Smooth muscle cell of the brain vasculature (primary cell): ENCODE measurements at places on chromosomes 4 and X.

- DNase-seq: no peak
Observed at GRCh38 chr4:5930456-5930855, 37.6 kb upstream of the CRMP1 start.

GRCh38 chr4:173121076-173121561, 47.5 kb upstream of the GALNT7 start:
- DNase-seq: no peak

DNA sequence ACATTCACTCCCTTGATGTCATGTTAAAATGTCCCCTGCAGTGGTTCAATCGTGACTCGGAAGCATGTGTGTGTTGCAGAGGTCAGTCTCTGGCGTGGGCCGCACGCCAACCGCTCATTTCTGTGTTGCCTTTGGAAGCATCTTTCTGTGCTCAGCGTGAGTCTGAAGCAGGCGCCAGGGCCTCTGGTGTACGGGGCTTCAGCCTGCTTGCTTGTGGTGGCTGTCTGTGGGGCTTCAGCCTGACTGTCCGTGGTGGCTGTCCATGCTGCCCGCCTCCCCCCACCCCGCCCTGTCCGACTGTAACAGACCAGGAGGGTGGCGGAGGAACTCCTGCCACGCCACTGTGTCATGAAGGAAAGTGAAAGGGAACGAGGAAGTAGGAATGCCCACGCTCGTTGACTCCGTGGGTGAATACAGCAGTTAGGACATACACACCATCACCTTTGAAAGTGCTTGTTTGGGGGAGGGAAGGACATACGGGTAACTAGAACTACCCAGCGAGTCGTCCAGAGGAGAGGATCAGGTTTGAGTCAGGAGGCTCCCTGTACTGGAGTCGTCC, 14.7 kb upstream of the CLCN4 start:
- DNase-seq: no peak

- DNase-seq: no peak
Observed at GRCh38 chr4:47669946-47670345, 167.9 kb downstream of the CORIN start.

DNA sequence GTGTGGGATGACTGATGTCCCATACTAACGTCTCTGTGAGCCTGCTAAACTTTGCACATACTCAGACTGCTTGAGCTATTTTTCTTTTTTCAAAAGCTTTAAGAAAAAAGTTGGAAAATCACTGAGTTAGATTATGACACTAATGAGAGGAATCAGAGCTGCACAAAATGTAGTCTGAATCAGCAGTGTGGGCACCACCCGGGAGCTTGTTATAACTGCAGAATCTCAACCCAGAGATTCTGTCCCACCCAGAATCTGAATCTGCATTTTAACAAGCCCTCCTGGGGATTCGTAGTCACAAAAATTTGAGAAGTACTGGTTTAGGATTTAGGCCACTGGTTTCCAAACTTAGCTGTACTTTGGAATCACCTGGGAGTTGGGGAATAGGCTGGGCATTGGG, 102.1 kb upstream of the MID1IP1 start:
- DNase-seq: no peak

DNA sequence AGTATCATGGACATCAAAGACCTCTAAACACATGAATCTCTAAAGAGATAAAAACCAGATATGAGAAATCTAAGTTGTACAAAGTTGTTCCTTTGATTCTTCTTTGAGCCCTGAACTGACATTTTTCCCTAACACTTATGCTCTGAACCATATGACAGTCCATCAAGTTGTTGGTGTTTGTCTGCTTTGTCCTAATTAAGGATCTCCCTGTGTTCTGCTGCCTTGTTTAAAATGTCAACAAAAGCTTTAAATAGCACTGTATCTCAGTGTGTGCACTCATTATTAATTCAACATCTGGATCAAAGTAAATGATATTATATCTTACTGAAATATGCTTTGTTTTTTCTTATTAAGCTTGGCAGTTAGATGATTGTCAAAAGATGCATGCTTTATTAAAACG, 321.8 kb downstream of the MAPK10 start:
- DNase-seq: no peak

GRCh38 chrX:22533898-22534297, 261.2 kb downstream of the CBLL2 start:
- DNase-seq: no peak

DNA sequence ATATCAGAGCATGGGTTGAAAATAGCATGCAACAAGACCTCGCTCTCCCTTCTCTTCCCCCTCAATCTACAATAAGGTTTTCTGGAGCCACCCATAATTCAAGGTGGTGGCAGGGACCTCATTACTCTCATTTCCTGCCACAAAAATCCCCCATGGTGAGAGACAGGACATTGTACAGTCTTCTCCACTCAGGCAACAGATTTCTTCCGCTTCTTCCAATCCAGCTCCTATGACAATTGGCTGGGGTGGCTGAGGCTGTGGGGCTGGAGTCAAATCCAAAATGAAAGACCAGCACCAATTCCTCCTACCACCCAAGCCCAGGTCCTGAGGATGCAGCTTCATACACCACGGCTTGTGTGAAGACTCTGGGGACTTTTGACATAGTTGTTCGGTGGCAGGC, 40.3 kb upstream of the NKRF start:
- no peak for DNase-seq

- DNase-seq: no peak
Observed at GRCh38 chrX:135403374-135403773, 18.4 kb upstream of the SMIM10L2A start.

- no peak for DNase-seq
Observed at GRCh38 chr4:15034071-15034764, 31.9 kb downstream of the CPEB2 start.

GRCh38 chr4:5611750-5612149, 96.6 kb downstream of the EVC2 start:
- DNase-seq: no peak

- no peak for DNase-seq
Observed at GRCh38 chr4:136763919-136764318, 768.4 kb downstream of the PCDH18 start.
